ENCODE measurements at places on chromosomes 5 and 9.
A peak's percentile ranks its signal among the peaks of the same experiment; 100 is the strongest.

GRCh38 chr5:124806373-124807077 is 60.1 kb upstream of the ZNF608 start:
- DNase-seq: peak; percentile 11

- no peak for DNase-seq
Observed at GRCh38 chr5:65073250-65073661, 304.5 kb downstream of the CWC27 start.

DNA sequence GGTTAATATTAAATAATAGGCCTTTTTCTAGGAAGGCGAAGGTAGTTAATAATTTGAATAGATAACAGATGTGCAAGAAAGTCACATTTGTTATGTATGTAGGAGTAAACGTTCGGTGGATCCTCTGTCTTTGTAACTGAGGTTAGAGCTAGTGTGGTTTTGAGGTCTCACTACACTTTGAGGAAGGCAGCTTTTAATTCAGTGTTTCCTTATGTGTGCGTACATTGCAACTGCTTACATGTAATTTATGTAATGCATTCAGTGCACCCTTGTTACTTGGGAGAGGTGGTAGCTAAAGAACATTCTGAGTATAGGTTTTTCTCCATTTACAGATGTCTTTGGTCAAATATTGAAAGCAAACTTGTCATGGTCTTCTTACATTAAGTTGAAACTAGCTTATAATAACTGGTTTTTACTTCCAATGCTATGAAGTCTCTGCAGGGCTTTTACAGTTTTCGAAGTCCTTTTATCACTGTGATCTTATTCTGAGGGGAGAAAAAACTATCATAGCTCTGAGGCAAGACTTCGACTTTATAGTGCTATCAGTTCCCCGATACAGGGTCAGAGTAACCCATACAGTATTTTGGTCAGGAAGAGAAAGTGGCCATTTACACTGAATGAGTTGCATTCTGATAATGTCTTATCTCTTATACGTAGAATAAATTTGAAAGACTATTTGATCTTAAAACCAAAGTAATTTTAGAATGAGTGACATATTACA is 45.7 kb downstream of the TGFBR1 start:
- DNase-seq: no peak

DNA sequence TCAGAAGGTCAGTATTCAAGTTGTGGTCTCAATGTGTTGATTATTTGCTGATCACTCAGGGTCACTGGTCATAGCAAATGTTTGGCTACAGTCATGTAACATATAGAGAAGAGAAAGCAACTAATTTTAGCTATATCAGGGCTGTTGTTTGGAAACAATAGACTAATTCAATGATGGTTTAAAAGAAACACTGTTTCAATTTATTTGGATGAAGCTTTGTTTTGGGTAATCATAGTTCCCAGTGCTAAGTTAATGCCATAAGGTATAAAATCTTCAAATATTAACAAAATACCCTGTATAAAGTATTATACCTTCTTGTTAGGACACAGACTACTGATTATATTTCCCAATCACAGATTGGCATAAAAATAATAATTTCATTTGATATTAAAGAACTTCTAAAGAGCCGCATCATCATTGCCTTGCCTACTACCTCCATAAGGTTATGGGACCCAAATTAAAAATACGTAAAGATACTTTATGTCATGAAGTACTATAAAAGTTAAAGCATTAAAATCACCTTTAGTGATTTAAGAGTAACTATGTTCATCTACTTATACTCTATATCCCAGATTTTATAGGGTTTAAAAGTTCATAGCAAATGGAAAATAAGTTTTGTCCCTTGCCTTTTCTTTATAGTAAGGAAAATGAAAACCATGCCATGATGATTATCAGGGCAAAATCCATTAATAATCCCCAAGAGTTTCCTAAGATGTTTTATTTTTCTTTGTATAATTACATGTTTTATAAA is 6.0 kb downstream of the NR3C1 start:
- no peak for DNase-seq

DNA sequence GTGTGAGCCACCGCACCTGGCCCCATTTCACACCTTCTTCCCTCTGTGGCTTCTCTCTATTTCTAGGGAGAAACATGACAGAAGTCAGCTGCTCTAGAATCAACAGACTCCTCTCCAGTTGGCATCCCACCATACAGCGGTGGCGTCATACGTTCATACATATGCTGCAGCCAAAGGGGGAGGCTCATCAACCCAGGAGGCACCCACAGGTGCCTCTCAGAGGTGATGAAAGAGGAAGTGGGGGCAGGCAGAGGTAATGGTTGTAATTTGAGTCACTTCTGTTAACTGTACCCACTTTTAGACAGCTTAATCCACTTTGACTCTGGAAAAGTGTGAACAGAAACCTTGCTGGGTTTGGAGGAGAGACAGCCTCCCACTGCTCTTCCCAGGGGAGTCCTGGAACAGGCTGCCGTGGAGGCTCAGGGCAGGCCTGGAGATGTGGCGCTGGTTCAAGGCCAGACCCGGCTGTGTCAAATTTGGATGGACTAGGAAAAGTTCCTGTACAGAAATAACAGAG is 47.3 kb upstream of the SUB1 start:
- DNase-seq: no peak

GRCh38 chr5:127409246-127409917 is 108.1 kb upstream of the PRRC1 start:
- peak; percentile 10 for DNase-seq

DNA sequence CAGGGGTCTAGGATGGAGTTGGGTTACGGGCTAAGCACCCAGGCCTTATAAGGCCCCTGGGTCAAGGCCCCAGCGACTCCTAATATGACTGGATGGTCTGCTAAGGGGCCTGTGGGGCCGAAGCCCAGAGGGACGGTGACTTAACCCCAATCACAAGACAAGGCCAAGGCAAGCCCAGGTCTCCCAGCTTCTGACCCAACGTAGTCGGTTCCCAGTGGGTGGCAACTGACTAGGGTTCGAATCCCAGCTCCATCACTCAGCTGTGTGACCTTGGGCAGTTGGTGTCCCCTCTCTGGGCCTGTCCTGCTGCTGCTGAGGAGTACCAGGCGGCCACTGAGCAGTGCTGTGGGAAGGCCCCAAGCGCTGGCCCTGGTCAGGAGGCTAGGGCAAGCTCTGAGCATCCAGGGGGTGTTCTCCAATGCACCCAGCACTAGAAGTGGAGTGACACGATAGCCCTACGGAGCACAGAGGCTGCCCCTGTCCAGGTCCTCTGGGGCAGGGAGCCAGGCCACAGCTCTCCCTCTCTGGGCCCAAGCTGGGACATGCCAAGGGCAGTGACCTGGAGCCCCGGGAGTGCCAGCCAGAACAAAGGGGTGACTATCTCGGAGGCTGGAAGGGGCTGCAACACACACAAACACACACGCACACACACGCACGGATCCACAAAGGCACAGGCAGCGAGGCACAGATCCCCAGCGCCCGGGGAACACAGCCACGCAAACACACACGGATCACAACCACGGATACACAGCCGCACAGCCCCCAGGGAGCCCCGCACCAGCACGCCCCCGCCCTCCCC is 512 bp downstream of the AK1 start:
- peak; percentile 19 for DNase-seq

GRCh38 chr9:15272377-15272928 is 34.6 kb downstream of the TTC39B start:
- DNase-seq: no peak

GRCh38 chr9:112848316-112849151 is 42.1 kb downstream of the SLC46A2 start:
- DNase-seq: no peak

DNA sequence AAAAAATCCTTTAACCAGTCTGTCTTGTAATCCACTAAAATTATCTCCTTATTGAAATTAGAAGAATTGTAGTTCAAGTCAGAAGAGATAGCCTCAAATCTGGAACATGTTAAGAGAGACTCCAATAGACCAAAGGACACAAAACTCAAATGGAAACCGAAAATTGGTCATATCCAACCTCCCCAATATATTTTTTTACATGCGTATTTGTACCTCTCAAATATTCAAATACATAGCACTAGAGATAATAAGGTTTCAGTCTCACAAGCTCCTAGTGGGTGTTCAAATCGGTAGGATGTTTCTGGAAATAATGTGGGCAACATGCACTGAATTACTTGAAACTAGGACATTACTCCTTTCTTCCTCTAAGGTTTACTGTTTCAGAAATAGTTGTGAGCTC is 33.5 kb downstream of the EPB41L4A start:
- DNase-seq: no peak

- no peak for DNase-seq
Observed at GRCh38 chr9:93265972-93266371, 82.0 kb downstream of the WNK2 start.

GRCh38 chr5:3288325-3288724 is 307.3 kb upstream of the IRX1 start:
- no peak for DNase-seq

DNA sequence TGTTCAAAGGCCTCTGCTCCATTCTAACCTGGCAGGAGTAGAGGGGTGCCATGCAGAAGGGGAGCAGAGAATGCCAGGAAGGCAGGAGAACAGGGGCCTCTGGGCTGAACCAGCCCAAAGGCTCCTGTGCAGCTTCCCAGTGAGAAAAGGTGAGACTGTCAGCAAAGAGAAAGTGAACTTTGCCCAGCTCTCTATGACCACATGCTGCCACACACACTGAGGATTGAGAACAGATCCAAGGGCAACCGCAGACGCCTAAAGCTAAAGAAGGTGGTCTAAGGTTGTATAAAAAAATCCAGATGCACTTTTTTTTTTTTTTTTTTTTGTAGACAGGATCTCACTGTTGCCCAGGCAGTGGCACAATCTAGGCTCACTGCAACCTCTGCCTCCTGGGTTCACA is 51.4 kb downstream of the ALDH7A1 start:
- DNase-seq: no peak

- DNase-seq: no peak
Observed at GRCh38 chr9:98657897-98658296, 50.8 kb downstream of the GABBR2 start.

- DNase-seq: peak; percentile 53
Observed at GRCh38 chr5:36728697-36729543, 122.5 kb downstream of the SLC1A3 start.

- DNase-seq: no peak
Observed at GRCh38 chr9:100394816-100395215, 32.1 kb upstream of the MSANTD3 start.

DNA sequence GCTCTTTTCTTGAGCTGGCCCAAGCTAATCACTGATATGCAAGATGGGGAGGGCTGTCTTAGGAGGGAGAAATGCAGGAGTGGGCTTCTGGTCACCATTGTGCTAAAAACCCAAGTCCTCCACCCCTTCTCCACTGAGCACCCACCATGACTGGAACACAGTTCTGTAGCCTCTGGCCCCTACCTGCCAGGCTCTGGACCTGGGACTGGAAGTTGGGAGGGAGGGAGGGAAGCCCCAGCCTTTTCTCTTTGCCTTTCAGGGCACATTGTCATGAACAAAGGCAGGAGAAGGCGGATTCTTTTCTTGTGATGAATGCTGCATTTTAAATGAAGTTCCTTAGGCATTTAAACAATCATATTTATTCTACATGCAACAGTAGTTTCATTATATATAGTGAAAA is 559.1 kb upstream of the TRPC7 start:
- DNase-seq: no peak

GRCh38 chr5:181181650-181182565 is 23.1 kb downstream of the TRIM7 start:
- DNase-seq: peak; percentile 87

DNA sequence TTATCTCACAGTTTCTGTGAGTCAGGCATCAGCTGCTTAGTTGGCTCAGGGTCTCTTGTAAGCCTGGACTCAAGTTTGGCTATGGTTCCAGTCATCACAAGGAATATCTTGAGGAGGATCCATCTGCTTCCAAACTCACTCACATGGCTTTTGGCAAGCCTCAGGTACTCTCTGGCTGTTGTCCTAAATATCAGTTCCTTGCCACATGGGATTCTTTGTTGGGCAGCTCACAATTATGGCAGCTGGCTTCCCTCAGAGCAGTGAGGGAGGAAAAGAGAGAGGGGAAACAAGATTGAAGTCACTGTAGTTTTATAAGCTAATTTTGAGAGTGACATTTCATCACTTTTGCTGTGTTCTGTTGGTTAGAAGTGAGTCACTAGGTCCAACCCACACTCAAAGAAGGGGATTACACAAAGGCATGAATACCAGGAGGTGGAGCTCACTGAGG is 144.5 kb downstream of the GCNT1 start:
- DNase-seq: no peak

- DNase-seq: no peak
Observed at GRCh38 chr9:88722753-88723152, 187.8 kb downstream of the NXNL2 start.
